Inflammatory macrophage (primary cell): ENCODE measurements at places on chromosomes 11 and 22.

GRCh38 chr11:14329702-14330101 is 29.3 kb downstream of the RRAS2 start:
- DNase-seq, result no peak

DNA sequence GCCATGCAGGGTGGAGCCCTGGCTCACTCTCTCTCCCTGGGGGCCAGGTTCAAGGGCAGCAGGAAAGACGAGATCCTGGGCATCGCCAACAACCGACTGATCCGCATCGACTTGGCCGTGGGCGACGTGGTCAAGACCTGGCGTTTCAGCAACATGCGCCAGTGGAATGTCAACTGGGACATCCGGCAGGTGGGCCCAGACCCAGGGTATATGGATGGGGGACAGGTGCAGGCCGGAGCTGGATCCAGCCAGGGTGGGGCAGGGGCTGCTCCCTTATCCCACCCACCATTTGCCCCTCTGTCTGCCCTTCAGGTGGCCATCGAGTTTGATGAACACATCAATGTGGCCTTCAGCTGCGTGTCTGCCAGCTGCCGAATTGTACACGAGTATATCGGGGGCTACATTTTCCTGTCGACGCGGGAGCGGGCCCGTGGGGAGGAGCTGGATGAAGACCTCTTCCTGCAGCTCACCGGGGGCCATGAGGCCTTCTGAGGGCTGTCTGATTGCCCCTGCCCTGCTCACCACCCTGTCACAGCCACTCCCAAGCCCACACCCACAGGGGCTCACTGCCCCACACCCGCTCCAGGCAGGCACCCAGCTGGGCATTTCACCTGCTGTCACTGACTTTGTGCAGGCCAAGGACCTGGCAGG is 2.9 kb downstream of the TRPT1 start:
- no peak for DNase-seq

GRCh38 chr22:50318698-50319411 is 8.0 kb downstream of the DENND6B start:
- no peak for DNase-seq

- DNase-seq, result no peak
Observed at GRCh38 chr22:30978304-30978962, 9.4 kb downstream of the TUG1 start.

- DNase-seq, result peak; percentile 47
Observed at GRCh38 chr11:114163830-114164401, 104.4 kb downstream of the ZBTB16 start.

- DNase-seq, result no peak
Observed at GRCh38 chr11:10651656-10652361, 41.7 kb downstream of the IRAG1 start.

DNA sequence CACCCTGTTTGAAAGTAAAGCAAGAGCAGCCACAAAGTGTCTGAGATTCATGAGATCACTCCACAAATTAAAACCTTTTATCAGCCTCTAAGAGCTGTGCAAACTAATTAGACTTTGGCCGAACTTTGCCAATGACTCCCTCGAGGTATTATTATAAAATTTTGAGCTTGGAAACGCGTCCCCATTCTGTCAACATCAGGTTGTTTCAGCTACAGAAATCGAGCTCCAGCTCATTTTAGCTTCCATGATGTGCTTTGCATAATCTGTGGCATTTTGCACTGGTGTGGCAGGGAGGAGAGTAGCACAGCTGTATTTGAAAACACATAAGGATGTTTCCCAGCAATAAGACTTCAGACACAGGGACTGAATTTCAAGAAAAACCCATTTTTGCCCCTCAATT is 872.2 kb downstream of the NTM start:
- no peak for DNase-seq

GRCh38 chr11:13114566-13115379 is 105.7 kb downstream of the RASSF10 start:
- DNase-seq, result no peak

GRCh38 chr11:16421826-16422225 is 65.5 kb upstream of the SOX6 start:
- no peak for DNase-seq

- DNase-seq, result peak; percentile 5
Observed at GRCh38 chr11:17164361-17165246, 43.2 kb downstream of the PIK3C2A start.

GRCh38 chr11:64996710-64997380 is at the start of gene BATF2:
Gene BATF2, minus strand, starts transcription at chr11:64996971. Its CDS starts 57 bp downstream, at chr11:64996914.
- DNase-seq, result peak; percentile 84

- DNase-seq, result no peak
Observed at GRCh38 chr22:30878516-30879414, 89.8 kb downstream of the MORC2 start.

DNA sequence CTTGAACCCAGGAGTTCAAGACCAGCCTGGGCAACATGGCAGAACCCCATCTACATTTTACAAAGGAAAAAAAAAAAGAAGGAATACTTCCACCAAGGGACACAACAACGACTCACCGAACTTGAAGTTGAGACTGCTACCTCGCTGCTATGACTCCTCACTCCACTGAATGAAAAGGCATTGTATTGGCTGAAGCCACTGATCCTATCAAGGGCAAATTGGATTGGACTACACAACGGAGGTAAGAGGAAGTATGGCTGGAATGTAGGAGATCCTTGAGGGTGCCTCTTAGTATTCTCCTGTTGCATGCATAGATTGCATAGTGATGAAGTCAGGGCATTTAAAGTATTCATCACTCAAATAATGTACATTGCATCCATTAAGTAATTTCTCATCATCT is 97.9 kb downstream of the CWF19L2 start:
- no peak for DNase-seq

DNA sequence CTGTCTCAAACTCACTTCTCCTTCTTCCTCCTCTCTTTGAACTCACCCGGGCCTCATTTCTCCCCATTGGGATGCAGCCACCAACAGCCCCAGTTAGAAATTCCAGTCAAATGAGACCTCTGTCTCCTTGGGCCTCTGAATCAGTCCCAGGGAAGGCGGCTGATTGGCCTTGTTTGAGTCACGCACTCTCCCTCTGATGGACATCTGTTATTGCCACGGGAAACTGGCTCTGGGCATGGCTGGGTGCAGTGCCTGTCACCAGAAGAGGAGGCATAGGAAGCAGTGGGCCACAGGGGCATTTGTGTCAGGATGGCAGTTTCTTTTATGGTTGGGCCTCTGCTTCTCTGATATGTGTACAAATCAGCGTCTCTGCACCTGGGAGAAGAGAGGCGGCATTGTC is 9.6 kb upstream of the WNT11 start:
- no peak for DNase-seq

DNA sequence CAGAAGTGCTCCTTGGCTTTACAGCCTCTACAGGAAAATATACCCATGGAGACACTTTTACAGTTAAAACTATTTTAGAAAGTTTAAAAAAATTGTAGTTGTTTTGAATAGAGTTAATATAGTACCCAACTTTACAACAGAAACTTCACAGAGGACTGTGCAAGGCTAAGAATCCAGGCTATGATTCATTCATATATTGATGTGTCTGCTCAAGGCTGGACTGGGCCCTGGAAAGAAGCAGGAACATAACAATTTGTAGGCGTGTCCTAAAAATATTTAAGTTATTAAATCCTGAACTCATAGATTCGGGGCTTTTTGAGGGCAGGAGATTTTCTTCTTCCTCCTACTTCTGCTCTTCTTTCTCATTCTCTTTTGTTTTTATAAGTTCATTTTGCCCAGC is 291.5 kb upstream of the CCDC179 start:
- no peak for DNase-seq

DNA sequence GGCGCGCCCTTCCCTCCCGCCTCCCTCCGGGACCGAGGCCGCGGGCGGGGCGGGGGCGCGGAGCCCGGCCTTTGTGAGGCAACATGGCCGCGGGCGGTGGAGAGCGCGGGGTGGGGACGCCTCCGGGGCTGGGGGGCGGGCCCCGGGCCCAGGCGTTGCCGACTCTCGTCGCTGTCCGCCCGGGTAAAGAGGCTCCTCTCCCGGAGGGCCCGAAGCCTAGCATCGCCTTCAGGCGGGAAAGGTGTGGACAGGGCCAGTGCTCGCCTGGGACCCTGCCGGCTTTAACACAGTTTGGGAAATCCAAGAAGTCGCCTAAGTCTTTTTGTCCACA is 369 bp downstream of the DGCR8 start:
- peak; percentile 51 for DNase-seq

DNA sequence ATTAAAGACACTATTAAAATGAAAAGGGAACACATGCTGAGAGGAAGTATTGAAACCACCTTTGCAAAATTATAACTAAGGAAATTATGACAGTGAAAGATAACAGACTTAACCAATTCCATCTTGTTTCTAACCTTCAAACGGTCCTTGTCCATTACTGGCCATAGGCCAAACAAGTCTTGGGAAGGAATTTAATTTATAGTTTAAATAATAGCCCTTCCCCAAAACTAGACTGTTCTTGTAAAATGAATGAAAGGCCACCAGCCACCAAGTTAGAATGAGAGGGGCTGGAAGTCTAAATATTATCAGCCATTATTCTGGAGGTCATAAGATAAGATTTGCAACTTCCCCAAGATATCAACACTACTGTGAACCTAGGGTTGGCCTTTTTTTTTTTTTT is 1.8 kb upstream of the TALDO1 start:
- DNase-seq, result no peak

DNA sequence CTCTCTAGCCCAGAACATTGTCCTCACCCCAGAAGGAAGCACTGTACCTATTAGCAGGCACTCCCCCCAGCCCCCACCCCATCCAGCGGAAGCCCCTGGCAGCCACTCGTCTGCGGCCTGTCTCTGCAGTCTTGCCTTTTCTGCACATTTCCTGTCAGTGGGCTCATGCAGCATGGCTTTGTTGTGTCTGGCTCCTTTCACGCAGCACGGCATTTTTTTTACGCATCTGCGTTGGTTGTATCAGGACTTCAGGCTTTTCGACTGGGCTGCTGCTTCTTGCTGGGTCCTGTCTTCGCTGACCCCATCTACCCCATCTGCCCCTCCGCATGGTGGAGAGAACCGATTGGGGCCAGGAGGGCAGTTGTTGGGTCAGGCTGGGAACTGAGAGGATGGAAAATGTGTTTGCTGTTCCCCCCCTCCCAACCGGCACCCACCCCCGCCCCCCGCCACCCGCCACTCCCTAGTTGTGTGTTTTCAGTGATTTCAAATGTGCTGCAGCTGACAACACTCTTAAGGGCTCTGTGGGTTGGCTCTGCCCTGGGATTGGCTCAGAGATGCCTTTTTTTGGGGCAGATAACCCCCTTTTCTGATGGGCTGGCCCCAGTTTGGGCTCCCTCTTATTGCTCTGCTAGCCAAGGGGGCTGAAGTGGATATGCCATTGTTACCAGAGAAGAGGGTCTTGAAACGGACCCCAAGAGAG is 110.0 kb downstream of the KIAA1671 start:
- DNase-seq, result no peak

GRCh38 chr11:112599856-112600533 is 339.3 kb upstream of the PLET1 start:
- no peak for DNase-seq

DNA sequence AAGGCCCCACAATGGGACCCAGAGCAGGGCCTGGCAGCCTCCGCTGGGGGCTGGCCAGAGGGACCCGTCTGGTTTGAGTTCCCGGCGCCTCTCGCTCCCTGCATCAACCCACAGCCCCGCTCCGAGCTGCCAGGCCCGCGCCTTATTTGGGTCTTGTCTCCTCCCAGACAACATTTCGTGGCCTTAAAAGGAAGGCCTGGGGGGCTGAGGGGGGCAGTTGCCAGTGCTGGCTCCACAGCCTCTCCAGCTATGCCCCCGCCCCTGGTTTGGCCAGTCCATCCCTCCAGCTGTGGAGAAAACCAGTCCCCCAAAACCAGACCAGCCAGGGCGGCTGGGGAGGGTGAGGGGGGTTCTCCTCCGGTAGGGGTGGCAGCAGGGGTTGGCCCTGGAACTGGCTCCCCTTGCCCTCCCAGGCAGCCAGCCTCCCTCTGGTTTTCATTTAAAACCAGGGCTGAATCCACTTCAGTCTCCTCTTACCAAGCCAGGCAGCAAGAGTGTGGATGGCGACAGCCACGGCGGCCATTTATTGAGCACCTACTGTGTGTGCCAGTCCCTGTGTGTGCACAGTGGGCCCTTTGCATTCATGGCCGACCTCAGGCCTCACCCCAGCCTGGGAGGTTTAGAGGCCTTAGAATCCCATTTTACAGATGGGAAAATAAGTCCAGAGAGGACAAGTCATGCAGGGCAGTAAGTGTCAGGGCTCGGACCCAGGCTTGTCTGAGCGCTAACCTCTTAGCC is 18.6 kb downstream of the EMID1 start:
- no peak for DNase-seq

DNA sequence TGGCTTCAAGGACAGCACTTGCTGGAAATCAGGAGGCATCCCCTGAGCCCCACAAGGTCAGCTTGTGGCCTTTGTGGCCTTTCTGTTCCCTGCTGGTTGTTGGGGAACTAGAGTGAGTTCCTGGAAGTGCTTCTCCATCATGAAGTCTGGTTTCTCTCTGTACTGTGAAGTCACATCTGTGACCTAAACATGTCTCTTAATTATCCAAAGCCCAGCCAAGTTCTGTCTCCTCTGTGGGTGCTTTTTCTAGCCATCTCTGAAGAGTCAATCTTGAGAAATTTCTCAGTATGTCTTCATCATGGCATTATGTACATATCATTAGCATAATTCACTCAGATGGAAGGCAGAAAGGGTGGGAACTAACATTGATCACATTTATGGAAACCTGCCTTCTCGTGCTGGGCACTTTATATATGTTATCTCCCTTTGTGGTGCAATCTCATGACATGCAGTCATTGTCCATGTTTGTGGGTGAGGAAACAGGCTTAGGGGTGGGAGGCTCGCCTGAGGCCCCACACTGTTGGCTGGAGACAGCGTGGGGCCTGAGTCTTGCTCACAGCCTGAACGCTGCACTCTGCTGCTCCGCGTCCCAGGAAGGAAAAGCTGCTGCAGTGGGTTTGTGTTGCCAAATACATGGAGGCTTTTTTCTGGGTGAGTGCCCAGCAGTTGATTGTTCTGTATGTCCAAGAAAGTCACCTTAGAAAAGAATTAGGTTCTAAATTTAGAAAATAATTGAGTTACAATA is 24.6 kb downstream of the IGHMBP2 start:
- peak; percentile 73 for DNase-seq

- DNase-seq, result no peak
Observed at GRCh38 chr11:131138731-131139130, 222.5 kb upstream of the SNX19 start.

DNA sequence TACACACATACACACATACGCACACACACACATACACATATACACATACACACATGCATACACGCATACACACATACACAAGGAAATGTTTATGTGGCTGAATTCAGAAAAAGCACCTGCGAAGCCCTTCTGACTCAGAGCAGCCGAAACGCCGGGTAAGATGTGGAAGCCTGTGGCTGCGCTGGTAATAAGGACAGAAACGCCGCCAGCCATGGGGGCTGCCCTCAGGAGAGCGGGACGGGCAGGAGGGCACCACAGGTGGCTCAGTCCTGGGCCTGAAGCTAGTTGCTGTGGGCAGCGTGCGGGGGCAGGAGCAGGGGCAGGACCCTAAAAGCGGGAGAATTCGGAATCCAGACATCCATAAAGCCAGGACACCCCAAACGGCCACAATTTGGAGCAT is 378.3 kb downstream of the BRD1 start:
- DNase-seq, result no peak
